Kidney tubule cell (primary cell): ENCODE measurements at places on chromosomes 4 and X.

DNA sequence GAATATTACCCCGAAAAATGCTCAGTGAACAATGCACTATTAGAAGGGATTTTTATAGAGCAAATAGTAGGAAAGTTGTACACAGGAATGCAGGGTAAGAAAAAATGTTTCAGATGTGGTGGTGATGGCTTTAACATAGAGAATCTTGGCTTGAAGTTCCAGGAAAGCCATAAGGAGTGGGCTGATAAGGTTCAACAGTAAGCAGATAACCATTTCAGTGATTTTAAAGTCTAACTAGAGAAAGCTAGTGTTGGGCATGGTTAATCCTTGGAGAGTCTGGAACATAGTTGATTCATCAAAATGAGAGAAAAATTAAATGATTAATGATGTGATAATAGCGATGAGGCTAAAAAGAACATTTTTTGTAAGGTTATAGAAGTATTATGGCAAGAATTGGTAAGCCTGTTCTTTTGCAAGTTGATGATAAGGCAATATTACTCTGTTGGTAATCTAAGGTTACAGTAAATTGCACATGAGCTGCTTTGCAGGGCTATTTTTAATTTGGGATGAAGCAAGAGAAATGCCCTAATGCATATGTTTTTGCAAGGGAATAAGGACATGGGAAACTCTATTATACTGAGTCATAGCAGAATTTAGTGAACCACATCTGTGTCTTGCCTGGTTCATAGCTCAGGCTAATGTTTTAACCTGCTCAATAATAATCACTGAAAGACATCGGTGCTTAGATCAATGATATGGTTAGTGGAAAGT lies 44.3 kb downstream of the GALNTL6 start:
- peak; percentile 19 for DNase-seq

- peak; percentile 67 for DNase-seq
Measured at GRCh38 chr4:25253071-25253445, 19.2 kb downstream of the PI4K2B start.

- DNase-seq, result no peak
Measured at GRCh38 chrX:68454476-68455150, 21.3 kb upstream of the OPHN1 start.

DNA sequence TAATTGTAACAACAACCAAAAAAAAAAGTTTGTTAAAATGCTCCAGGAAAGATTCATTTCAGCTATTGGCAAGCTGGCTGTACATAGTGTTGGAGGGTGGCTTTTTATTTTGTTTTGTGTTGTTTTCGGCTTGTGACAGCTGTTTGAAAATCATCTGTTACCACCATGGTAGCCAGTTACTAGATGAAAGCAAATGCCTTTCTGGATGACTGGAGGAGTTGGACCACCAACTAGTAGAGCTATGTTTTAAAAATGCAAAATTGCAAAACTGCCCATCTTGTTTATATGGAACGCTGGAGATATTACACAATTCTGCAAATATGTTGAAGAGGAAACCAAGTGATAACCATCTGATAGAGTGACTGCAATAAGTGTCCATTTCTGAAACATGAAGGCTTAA lies 53.2 kb upstream of the TNIP3 start:
- no peak for DNase-seq

DNA sequence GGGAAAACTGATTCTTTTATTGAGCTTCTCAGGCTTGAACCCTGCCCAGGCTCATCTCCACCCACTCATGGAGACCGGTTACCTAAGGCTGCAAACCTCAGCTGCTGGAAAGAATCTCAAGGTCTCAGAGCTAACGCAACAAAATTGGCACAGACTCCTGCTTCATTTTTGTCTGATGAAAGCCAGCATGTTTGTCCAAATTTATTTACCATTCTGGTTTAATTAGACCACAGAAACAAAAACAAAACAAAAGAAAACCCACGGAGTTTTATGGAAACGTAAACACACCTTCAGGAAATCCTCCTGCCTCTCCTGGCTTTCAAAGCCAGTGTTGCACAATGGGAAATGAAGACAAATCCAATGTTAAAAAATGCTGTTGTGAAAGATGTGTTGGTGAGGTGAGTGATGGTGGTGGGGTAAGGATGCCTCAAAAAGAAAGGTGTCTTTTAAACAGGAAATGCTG lies 56.4 kb upstream of the PDLIM3 start:
- no peak for DNase-seq

- no peak for DNase-seq
Measured at GRCh38 chr4:111454961-111455360, 690.3 kb upstream of the FAM241A start.

DNA sequence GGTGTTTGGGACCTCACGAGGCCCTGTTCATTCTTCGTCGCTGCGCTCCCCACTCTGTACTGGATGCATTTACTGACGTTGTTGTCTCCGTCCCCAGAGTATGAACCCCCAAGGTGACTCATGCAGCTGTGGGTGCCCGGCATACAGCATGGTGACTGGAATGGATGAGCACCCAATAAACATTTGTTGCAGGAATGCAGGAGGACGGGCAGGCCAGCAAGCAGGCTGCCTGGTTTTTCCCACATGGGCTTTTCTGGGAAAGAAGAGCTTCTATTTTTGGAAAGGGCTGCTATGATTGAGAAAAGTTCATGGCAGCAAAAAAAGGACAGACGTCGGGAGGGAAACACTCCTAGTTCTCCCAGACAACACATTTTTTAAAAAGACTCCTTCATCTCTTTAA lies 893 bp upstream of the SOD3 start:
- peak; percentile 36 for DNase-seq

DNA sequence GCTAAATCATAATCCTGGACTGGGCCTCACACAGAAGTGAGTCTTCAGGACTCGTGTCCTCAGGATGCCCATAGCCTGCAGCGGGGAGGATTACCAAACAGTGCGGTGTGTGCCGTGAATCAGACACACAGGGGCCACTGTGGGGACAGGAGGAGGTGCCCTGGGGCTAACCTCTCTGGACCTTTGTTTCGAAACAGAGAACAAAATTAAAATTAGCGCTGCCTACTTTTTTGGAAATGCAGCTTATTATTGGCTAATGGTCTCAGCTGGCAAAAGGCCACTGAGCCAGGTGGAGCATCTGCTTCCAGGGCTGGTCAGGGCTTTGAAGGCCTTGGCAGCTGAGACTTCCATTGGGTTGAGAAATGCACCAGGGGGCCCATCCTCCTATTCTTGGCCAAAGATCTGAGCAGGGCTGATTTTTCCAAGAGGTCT lies 236.2 kb downstream of the EVC2 start:
- DNase-seq, result no peak

DNA sequence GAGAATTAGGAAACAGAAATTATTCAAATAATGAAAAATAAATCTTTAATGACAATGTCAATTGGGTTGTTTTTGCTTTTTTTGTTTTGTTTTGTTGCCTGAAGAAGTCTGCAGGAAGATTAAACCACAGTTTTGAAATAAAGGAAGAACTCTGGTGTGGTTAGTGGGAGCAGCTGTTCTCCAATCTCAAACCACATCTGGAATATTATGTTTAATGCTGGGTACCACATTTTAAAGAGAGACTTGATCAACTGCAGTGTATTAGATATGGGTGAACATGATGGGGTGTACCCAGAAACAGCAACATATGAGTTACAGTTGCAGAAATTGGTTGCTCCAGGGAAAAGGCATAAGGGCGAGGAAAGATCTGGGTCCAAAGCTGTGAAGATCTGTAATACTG lies 171.2 kb upstream of the RPL34 start:
- DNase-seq, result no peak

- no peak for DNase-seq
Measured at GRCh38 chrX:71144651-71145050, at the start of gene NLGN3. Gene NLGN3, plus strand, starts transcription at chrX:71144841. Its CDS starts 2,909 bp downstream, at chrX:71147750.

DNA sequence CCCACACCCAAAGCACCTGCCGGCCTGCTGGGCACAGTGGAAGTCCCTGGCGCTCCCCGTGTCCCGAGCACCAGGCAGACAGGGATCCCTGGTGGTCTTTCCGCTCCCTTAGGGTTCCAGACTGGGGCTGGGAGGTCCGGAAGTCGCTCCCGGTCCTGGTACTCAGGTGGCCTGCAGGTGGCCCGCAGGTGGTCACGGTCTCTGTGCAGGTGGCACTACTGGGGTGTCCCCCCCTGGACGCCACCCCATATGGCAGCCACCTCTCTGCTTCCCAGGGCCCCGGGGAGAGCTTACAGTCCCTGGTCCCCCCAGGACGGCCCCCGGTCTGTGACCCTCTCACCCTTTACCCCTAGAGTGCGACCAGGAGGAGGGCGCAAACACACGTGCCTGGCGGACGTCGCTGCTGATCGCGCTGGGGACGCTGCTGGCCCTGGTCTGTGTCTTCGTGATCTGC lies 13.6 kb downstream of the SLC25A6 start:
- no peak for DNase-seq

GRCh38 chr4:185589067-185589836 lies 53.9 kb upstream of the PDLIM3 start:
- DNase-seq, result no peak

DNA sequence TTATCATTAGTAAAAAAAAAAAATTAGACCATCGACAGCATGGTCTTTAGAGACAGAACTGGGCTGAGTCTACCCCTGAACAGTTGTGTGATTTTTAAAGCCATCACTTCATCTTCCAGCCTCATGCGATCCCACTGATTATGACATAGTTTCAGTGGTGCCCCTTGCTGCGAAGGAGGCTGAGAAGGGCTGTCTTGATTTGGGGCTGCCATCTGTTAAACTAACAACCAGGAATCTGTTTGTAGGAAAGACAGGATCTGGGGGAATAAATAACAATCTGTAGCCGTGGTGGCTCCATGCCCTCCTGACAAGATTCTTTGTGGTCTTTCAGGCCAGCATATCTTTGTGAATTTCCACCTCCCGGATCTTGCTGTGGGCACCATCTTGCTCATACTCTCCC lies 17.1 kb downstream of the SLC34A2 start:
- DNase-seq, result no peak

GRCh38 chr4:7388627-7389026 lies 46.1 kb downstream of the PSAPL1 start:
- no peak for DNase-seq

DNA sequence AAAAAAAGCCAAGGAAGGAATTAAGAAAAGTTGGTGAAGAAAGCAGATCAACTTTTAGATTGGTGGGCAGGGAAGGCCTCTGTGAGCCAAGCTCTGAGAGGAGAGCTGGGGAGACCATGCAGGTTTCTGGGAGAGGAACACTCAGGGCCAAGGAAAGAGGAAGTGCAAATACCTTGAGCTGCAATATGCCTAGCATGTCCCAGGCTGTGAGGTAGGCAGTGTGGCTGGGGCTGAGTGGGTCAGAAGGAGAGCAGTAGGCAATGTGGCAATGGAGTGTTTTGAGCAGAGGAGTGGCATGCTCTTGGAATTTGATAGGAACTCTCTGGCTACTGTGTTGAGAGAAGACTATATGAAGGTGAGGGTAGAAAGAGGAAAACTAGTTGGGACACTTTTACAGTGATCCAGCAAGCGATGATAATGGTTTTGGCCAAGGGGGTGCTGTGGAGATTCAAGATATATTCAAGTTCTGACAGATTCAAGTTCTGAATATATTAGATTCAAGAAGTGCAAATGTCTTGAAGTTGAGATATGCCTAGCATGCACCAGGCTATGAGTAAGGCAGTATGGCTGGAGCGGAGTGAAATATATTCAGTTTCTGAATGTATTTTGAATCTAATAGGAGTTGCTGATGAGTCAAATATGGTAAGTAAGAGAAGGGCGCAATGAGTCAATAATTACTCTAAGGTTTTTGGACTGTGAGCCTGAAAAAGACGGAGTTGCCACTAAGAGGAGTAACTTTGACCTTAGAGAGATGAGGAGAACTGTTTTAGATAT lies 172.5 kb downstream of the CAMK2D start:
- no peak for DNase-seq

DNA sequence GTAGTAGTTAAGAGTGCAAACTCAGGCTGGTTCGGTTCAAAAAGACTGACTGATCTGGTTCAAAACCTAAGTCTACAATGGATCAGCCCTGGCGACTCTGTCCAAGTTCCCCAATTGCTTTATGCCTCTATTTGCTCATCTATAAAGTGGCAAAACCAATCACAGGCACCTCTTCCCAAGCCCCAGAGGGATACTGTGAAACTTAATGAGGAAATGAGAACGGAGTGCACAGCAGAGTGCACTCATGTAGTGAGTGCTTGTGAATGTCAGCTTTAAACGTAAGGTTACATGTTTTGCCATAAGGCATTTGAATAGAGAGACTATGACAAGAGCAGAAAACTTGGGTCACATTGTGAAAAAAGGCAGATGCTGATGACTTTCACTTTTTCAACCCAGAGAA lies 199.7 kb upstream of the KLF3 start:
- no peak for DNase-seq

DNA sequence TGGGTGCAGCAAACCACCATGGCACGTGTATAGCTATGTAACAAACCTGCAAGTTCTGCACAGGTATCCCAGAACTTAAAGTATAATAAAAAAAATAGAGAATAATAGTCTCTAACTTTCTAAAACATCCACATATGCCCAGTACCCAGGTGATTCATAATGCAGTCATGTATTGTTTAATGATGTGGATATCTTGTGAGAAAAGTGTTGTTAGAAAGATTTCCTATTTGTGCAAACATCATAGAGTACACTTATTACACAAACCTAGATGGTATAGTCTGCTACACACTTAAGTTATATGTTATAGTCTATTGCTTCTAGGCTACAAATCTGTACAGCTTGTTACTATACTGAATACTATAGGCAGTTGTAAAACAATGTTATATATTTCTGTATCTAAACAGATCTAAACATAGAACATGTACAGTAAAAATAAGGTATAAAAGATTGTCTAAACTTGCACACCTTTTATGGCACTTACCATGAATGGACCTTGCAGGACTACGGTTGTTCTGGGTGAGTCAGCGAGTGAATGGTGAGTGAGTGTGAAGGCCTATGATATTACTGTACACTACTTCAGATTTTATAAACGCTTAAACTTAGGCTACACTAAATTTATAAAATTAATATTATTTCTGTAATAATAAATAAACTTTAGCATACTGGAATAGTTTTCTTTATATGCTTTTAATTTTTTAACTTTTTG lies 232.2 kb upstream of the SLIT2 start:
- peak; percentile 22 for DNase-seq

DNA sequence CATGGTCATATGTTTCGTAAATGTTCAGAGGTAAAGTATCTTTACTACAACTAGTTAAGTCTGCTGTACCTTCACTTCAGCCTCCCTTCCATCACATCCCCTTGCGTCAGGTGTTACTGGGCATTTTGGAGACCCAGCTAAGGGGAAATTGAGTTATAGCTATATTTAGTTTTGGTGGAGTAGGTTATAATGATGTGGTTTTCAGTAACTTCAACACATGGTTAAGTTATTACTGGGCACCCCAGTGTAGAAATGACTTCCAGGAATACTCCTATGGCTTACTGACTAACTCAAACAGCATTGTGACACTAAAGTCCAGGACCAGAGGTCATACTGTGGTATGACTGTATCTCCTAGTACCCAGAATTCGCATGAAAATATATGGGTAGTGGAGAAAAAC lies 23.4 kb upstream of the ACSL1 start:
- DNase-seq, result no peak

GRCh38 chr4:137923494-137923893 lies 318.7 kb downstream of the SLC7A11 start:
- no peak for DNase-seq

DNA sequence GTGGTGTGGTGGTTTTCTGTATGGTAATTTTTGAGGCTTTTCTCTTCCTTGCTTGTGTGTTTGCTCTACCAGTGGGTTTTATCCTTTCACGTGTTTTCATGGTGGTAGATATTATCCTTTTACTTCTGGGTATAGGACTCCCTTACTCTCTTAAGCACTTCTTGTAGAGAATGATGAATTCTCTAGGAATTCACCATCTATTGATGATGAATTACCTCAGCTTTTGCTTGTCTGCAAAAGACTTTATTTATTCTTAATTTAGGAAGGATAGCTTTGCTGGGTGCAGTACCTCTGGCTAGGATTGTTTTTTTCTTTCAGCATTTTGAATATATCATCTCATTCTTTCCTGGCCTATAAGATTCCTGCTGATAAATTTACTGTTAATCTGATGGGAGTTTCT lies 415.3 kb downstream of the PDGFC start:
- DNase-seq, result no peak
